ENCODE measurements at places on chromosomes 6 and 20. TPM values are rescaled to one million over a fixed set of nuclear protein-coding genes. Genes with fewer than 3 reads are reported as not detected.

DNA sequence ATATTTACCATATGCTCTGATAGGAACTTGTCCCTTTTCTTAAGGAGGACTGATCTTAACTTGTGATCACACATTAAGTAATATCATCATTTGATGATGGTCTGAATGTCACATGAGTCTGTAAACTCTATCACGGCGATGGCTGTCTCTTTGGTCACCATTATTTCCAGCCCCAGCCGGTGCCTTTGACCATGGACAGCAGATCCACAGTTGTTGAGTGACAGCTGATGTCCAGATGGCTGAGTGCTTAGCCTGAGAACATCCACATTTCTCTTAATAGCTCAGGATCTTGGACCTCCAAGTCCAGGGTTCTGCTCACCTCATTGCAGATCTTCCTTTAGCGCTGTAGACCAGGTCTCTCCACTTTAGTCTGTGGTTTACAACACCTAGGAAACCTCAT is 171.0 kb downstream of the TBC1D7 start:
- no peak for DNase-seq

Gene HLA-DQA1
- polyA plus RNA-seq = 804 TPM

Gene SLC22A16
- not detected for polyA plus RNA-seq

Gene RPS10
- 1,403 TPM for polyA plus RNA-seq

Gene EYS
- 0.07 TPM for polyA plus RNA-seq

Gene DNMT3B
- polyA plus RNA-seq = 0.10 TPM

Gene MDFI
- not detected for polyA plus RNA-seq

Gene SLC17A3
- not detected for polyA plus RNA-seq

- DNase-seq = no peak
Measured at GRCh38 chr20:63117661-63118302, 98.1 kb downstream of the YTHDF1 start.

Data from naive B cell (primary cell).